Hair follicular keratinocyte (primary cell): ENCODE measurements at places on chromosomes 5 and 9. TPM values are rescaled to one million over a fixed set of nuclear protein-coding genes. Genes with fewer than 3 reads are reported as not detected.

Gene MUSK
- not detected in 2 replicates for total RNA-seq

Gene ALAD
- 3.0 and 4.6 TPM in 2 replicates for total RNA-seq

Gene PTGER4
- total RNA-seq, result 14.1 and 16.3 TPM in 2 replicates

Gene ZNF608
- 0.95 and 3.5 TPM in 2 replicates for total RNA-seq

Gene FBP1
- not detected in 2 replicates for total RNA-seq

Gene PLPP1
- 20.0 and 31.6 TPM in 2 replicates for total RNA-seq

Gene ALDH1A1
- total RNA-seq, result not detected in 2 replicates

Gene SLC6A7
- not detected in 2 replicates for total RNA-seq

Gene PRLR
- not detected in 2 replicates for total RNA-seq

Gene SPATA6L
- total RNA-seq, result 0.15 and 1.6 TPM in 2 replicates

Gene FOXD4
- 0.08 and 0.65 TPM in 2 replicates for total RNA-seq

Gene TMEM252
- not detected in 2 replicates for total RNA-seq

Gene PCDHGB7
- total RNA-seq, result 1.3 and 2.3 TPM in 2 replicates

Gene C9orf153
- not detected in 2 replicates for total RNA-seq

Gene GARIN3
- not detected in 2 replicates for total RNA-seq

Gene GZMA
- not detected in 2 replicates for total RNA-seq

Gene SPATA31A3
- not detected in 2 replicates for total RNA-seq

Gene NUTM2G
- total RNA-seq, result not detected in 2 replicates

Gene PCDHGB6
- total RNA-seq, result 0.61 and 0.70 TPM in 2 replicates

Gene ENHO
- not detected in 2 replicates for total RNA-seq

Gene IFNK
- 2.2 and 4.3 TPM in 2 replicates for total RNA-seq

Gene WNK2
- not detected in 2 replicates for total RNA-seq

Gene ADAMTS13
- total RNA-seq, result 0.61 and 0.70 TPM in 2 replicates

Gene CRHBP
- total RNA-seq, result not detected in 2 replicates

Gene STK32A
- under 0.01 TPM in 1 of 2 replicates, not detected in the other for total RNA-seq

Gene SH3TC2
- 6.8 and 12.1 TPM in 2 replicates for total RNA-seq

Gene SLC36A1
- total RNA-seq, result 4.9 and 5.0 TPM in 2 replicates

Gene ADAMTSL1
- 6.6 and 9.3 TPM in 2 replicates for total RNA-seq

Gene PCDHB4
- 0.34 TPM in 1 of 2 replicates, not detected in the other for total RNA-seq

Gene MEGF10
- 0.08 TPM in 1 of 2 replicates, not detected in the other for total RNA-seq

Gene BRINP1
- total RNA-seq, result 0.47 TPM in 1 of 2 replicates, not detected in the other

Gene HTR1A
- total RNA-seq, result not detected in 2 replicates

Gene ESM1
- not detected in 2 replicates for total RNA-seq

Gene TNFAIP8
- 26.8 and 45.5 TPM in 2 replicates for total RNA-seq

Gene SLC34A1
- not detected in 2 replicates for total RNA-seq

Gene C5orf58
- not detected in 2 replicates for total RNA-seq

Gene IRX2
- total RNA-seq, result 32.3 and 41.1 TPM in 2 replicates

Gene CYSRT1
- total RNA-seq, result 0.70 and 1.4 TPM in 2 replicates
